Psoas muscle (tissue), 8 donors: ENCODE measurements at places on chromosomes 1 and 21. TPM values are rescaled to one million over a fixed set of nuclear protein-coding genes. Genes with fewer than 3 reads are reported as not detected.

MORC3 gene
- 18.9 TPM for total RNA-seq

ACKR1 gene
- 15.2 TPM for total RNA-seq

ASTN1 gene
- total RNA-seq = 0.04 TPM

LY9 gene
- total RNA-seq = 0.49 TPM

CLCA2 gene
- not detected for total RNA-seq

SOAT1 gene
- total RNA-seq = 21.0 TPM

DNA sequence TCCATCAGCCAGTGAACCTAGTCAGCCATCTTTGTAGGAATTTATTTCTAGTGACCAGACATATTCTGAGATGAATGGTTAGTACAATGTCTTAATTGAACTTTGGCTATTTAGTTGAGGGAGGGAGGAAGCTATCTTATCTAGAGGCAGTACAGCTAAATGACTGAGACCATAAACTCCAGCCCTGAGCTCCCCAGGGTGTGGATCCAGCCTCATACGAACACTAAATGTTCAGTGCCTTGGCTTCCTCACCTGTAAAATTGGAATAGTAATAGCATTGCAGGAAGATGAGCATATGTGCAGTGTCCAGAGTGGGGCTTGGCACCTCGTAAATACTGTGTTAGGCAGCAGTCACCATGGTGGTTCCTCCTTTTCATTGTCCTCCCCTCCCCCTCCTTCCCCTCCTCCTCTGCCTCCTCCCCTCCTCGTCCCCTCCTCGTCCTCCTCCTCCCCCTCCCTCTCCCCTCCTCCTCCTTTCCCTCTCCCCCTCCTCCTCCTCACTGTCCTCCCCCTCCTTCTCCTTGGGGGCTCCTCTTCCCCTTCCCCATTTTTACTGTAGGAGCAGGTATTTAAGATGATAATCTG is 108.2 kb downstream of the GALNT2 start:
- H3K4me1 ChIP-seq = peaks cover 53% of the 10 kb centered on the region
- H3K36me3 ChIP-seq = peaks cover 12% of the 10 kb centered on the region
- H3K27ac ChIP-seq = no peak overlapping the region
- H3K27me3 ChIP-seq = no peaks in the 10 kb centered on the region

DNA sequence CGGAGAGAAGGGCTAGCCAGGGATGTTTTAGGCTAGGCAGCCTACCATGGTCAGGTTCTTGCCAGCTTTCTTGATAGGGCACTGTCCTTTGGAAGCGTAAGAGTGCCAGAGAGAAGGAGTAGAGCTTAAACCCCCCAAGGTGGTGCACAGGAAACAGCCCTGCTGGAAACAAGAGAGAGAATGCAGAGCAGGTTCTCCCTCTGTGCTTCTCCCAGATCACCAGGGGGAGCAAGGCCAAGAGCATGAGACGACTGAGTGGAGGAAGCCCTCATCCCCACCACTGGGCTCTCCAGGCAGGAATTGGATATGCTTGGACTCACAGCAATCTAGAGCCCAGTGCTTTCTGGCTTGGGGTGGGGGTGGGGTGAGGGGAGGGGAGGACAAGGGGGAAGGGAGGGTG is 49.8 kb downstream of the ATP2B4 start:
- peaks cover 41% of the 10 kb centered on the region for H3K4me1 ChIP-seq
- no peak overlapping the region for H3K27ac ChIP-seq
- no peaks in the 10 kb centered on the region for H3K27me3 ChIP-seq
- DNase-seq = no peak
- H3K4me3 ChIP-seq = no peak overlapping the region

- H3K27me3 ChIP-seq = no peaks in the 10 kb centered on the region
- no peak for DNase-seq
- peaks cover 16% of the 10 kb centered on the region for H3K4me1 ChIP-seq
- no peak overlapping the region for H3K27ac ChIP-seq
- H3K4me3 ChIP-seq = no peak overlapping the region
Measured at GRCh38 chr1:9316080-9316444, 23.4 kb downstream of the SPSB1 start.

- no peaks in the 10 kb centered on the region for H3K4me1 ChIP-seq
- H3K27ac ChIP-seq = no peak overlapping the region
- no peaks in the 10 kb centered on the region for H3K27me3 ChIP-seq
- H3K4me3 ChIP-seq = no peak overlapping the region
- DNase-seq = no peak
- no peaks in the 10 kb centered on the region for H3K36me3 ChIP-seq
Measured at GRCh38 chr1:87243573-87243972, 85.1 kb upstream of the LMO4 start.
